ENCODE measurements at places on chromosomes 1 and 21.

- DNase-seq = no peak
These were observed 936 bp downstream of the ZFP69B start for GRCh38 chr1:40451238-40451585.

DNA sequence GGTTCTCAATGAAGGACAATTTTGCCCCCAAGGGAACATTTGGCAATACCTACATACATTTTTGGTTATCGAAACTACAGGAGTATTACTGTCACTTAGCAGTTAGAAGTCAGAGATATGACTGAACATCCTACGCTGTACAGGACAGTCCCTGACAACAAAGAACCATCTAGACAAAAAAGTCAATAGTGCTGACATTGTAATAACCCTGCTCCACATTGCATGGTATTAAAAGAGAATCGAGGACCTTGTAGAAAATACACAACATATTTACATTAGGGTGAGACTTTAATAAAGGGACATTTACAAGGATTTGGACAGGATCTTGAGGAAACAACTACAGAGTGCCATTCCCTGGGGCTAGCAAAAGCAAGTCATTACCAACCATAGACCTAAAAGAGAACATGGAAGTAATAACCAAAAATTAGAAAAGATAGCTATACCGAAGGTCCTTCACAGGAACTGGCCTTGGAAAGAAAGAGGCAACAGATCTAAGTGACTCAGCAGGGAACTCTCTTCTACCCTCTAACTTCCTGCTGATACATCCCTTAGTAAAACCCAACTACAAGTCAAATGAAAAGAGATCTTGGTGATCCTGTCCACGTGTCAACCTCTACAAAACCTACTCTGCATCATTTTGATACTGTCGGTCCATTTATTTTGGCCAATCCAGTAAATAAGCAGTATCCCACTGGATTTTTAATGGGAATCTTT is 40.2 kb downstream of the ANGPTL3 start:
- no peak for DNase-seq

GRCh38 chr1:14403961-14404645 is 194.4 kb upstream of the KAZN start:
- DNase-seq = no peak

DNA sequence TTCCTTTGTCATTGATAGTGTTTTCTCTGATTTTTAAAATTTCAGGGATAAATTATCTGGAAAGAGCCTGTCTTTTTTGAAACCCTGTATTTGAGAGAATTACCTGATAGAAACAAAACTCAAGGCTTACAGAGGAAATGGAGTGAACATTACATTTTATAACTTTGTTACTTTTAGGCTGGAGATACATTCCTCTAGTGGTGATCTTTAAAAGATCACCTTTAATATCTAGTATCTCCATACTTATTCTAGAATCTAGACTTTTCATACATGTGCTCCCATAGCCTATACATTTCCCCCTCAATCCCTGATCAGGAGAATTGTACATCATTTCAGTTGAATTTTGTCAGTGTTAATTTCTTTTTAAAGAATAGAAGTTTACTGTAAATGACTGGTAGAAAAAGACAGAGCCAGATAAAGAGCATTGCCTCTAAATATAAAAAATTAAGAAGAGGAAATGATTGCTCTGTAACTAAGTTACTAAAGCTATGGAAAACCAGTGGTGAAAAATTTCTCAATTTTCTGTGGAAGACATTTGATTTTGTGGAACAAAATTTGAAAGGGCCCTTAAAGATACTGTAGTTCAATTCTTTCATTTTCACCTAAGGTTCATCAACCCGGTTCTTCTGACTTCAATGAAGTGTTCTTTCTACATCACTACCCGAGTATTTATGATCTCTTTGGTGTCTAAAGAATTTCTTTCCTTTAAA is 33.7 kb downstream of the RASAL2 start:
- DNase-seq = no peak

- DNase-seq = no peak
These were observed 29.0 kb downstream of the MDM4 start for GRCh38 chr1:204545202-204545601.
